CD4-positive, alpha-beta T cell treated with Interleukin-4 for 4 hours (primary cell): ENCODE measurements at places on chromosomes 6 and 20.

DNA sequence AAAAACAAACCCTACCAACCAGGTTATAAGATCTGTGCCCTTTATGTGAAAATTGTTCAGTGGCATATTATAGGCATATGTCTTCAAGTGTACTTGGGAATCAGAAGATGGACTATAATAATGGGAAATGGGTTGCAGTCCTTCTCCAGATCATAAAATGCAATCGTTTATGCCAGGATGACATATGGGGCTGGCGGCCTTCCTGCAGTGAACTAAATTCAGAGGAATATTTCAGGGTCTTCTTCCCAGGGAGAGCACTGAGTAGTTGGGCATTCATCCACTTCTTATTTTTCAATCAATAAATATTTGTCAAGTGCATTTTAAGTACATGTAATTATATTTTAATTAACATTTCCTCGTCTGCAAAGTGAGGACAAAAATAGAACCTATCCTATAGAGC is 176.2 kb upstream of the CNR1 start:
- DNase-seq = no peak

DNA sequence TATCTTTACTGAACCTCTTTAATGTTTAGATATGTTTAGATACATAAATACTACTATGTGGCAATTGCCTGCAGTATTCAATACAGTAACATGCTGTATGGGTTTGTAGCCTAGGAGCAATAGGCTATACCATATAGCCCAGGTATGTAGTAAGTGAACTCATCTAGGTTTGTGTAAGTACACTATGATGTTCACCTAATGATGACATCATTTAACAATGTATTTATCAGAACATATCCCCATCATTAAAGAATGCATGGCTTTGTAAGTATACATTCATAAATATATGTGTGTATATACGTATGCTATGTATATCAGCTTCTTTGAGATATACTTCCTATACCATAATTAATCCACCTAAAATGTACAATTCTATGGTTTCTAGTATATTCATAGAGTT is 631.2 kb upstream of the MAN1A1 start:
- DNase-seq = no peak

GRCh38 chr20:62567246-62568044 is 74.9 kb upstream of the SLCO4A1 start:
- no peak for DNase-seq

GRCh38 chr6:85236636-85237035 is 213.2 kb upstream of the NT5E start:
- no peak for DNase-seq

GRCh38 chr6:32166411-32167061 is 2.1 kb downstream of the EGFL8 start:
- no peak for DNase-seq

DNA sequence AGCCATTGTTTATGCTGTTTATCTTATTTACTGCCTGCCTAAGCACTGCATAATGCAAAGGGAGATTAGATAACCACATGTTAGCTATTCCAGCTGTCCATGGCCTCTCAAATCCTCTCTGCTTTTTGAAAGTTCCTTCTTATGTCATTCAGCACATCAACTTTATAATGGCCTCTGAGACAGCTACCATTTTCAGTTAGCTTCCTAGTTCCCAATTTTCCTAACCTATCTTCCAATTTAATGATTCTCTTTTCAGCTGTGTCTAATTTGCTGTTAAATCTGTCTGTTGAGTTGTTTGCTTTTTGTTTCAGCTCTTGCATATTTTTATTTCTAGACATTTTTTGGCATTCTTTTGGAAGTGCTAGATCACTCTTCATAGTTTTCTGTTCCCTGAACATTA is 173.4 kb upstream of the PLCB4 start:
- no peak for DNase-seq

DNA sequence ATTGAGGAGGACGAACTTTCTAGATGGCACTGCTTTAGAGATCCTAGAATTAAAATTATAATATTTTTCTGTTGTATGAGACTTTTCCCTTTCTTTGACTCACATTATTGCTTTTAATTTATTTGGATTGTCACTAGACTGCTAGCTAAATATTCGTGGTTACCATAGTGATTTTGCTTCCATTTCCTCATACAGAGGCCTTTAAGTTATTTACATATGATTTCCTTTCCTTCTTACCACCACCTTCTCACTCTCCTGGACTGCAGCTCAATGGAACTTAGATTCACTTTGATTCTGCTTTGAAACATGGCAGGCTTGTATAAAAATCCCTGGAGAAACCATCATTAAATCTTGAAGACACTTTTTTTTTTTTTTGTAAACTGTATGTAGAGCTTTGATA is 222.9 kb downstream of the LAMA2 start:
- DNase-seq = no peak

GRCh38 chr6:2503816-2504494 is 246.8 kb downstream of the MYLK4 start:
- DNase-seq = no peak

DNA sequence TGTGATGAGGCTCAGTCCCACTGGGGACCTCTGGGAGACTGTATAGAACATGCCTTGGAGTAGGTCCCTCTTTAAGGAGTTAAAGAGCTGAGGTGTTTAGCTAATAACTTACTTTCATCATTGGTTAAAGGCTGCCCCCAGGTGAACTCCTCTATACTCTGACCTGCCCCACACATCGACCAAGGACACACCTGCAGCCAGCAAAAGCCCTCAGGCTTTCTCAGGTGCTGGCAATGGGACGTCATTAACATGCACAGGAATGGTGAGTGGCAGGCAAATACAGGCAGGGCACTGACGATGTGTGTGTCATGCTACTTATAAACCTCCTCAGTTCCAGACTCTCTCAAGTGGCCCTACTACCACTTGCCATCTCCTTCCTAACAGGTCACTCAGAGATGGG is 366.4 kb downstream of the KIF16B start:
- no peak for DNase-seq

DNA sequence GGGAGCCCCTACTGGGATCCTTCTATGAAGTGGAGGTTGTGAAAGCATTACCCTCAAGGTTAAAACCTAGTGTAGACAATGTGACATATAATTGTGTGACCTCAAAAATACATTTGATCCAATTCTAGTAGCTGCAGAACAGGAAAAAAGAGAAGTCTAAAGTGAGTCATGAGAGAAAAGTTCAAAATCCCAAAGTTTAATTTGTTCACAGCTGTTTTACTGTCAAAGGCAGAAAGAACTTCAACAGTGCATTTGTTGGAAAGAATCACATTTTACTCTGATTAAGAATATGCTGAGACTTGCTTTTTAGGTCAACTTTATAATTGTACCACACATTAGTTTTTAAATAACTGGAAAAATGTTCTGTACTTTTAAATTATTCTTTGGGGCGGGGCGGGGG is 1027.4 kb upstream of the FLRT3 start:
- DNase-seq = no peak

GRCh38 chr6:26389349-26389894 is 6.5 kb downstream of the BTN2A2 start:
- no peak for DNase-seq

GRCh38 chr6:25576919-25577318 is 75.1 kb upstream of the SCGN start:
- DNase-seq = no peak

- no peak for DNase-seq
Measured at GRCh38 chr20:31664696-31665354, 27.1 kb downstream of the COX4I2 start.

- no peak for DNase-seq
Measured at GRCh38 chr20:36361406-36361805, 55.3 kb downstream of the DLGAP4 start.

- no peak for DNase-seq
Measured at GRCh38 chr20:15843777-15844176, 729.5 kb downstream of the KIF16B start.

- DNase-seq = no peak
Measured at GRCh38 chr20:14740380-14740779, 403.0 kb upstream of the FLRT3 start.

DNA sequence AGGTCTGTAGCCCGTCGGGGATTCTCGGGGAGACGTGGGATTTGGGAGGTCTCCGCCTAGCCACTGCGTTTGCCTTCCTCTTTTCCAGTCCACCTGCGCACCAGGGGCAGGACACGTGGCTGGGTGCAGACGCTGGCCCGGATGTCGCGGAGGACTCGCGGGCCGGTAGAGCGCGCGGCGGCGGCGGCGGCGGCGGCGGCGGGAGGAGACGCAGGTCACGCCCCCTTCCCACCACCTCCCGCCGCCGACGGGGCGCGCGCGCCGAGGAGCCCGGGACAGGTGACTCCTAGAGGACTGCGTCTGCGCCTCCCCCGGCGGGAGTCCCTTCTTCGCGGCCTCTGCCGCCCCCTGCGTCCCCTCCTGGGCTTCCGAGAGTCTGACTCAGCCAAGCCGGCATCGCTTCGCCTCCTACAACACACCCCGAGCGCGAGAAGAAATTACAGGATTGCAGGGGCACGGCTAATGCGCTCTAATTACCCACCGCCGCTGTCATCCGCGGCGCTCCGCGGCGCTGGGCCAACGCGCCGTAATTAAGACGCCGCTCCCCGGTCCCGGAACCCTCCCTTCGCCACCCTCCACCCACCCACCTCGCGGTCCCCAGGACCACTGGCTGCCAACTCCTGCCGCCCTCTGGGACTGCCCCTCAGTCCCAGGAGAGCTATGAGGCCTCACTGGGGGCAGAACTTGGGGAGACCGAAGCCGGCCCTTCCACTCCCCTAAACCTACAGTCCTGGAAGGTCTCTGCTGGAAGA is 124.5 kb downstream of the MRPL14 start:
- DNase-seq = peak; percentile 27

GRCh38 chr20:58321205-58321604 is 11.7 kb downstream of the RAB22A start:
- DNase-seq = no peak

DNA sequence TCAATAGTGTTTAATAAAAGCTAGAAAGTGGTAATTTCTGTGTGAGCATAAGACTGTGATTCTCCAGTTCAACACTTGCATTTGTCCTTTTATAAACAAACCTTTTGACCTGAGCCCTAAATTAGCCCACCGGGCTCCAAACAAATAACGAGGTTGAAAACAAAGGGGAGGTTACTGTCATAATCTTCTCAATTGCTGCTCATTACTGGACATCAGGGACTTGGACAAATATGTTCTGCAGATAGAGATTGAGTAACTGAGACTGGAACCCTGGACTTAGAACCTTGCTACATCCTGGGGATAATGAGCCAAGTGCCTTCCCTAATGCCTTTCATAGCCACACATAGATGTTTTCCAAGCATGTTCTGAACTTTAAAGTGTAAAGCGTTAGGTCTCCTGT is 84.2 kb upstream of the PCSK2 start:
- no peak for DNase-seq

DNA sequence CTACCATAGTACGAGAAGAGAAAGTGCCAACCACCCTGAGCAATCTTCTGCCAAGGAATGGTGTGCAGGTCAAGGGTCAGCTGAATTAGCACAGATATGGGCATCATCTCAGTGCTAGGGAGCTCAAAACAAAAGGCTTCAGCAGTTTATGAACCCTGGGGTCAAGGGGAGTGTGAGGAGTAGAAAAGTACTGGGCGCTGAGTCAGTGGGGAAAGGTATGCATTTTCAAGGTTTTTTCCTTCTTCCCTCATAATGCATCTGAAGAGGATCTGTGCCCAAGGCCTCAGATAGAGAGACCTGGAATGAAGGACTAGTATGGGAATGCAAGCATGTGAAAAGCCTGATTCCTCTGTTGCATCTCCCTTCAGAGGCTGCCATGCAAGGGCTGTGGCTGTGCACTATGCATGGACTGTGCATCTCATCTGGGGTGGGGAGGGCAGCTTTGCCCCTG is 81.7 kb downstream of the PERP start:
- DNase-seq = no peak

DNA sequence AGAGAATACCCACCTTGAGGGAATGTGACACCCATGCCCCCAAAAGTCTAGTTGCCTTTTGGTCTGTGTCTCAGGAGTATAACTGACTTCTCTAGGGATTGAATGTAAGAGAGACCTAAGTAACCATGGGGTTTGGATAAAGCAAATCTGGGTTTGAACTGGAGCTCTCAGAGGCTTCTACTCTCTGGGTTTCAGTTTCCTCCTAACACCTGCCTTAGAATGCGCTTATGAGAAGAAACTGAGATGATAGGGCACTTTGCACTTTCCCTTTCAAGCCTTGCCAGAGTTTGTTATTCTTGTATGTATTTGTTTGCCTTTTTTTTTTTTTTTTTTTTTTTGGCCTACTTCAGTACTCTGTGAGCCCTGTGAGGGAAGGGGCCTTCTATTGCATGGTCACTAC is 19.4 kb downstream of the SDHAF4 start:
- no peak for DNase-seq

DNA sequence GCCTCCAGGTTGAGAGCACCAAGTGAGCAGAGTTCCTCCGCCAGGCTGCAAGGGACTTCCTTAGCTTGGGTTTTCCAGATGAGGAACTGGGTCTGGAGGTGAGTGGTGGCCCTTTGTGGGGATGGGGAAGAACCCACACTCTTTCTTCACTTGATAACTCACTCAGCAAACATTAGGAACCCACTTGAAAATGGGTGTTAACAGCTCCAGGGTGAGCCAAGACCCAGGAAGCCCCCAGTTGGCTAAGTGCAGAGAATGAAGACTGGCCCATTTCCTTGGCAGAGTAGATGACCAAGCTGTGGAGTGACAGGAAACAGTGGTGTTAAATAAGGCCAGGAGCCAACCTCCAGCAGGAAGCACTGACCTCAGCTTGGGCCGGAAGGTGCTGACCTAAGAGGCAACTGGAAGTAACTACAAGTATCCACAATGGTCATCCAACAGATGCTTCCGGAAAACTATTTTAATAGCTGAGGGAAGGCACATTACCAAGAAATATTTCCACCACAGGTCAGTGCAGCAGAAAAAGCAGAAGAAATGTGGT is 22.7 kb downstream of the MRPL14 start:
- no peak for DNase-seq

DNA sequence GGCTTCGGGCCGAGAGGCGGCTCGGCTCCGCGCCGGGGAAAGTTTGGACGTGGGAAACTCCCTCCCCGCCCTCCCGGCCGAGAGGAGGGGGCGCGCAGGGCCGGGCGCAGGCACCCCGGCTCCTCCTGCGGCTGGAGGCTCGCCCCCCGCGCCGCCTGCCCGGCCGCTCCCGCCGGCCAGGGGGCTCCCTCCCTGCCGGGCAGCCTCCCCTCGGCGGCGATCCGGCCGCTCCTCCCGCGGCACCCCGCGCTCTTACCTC is 370 bp downstream of the CDH22 start:
- DNase-seq = no peak

DNA sequence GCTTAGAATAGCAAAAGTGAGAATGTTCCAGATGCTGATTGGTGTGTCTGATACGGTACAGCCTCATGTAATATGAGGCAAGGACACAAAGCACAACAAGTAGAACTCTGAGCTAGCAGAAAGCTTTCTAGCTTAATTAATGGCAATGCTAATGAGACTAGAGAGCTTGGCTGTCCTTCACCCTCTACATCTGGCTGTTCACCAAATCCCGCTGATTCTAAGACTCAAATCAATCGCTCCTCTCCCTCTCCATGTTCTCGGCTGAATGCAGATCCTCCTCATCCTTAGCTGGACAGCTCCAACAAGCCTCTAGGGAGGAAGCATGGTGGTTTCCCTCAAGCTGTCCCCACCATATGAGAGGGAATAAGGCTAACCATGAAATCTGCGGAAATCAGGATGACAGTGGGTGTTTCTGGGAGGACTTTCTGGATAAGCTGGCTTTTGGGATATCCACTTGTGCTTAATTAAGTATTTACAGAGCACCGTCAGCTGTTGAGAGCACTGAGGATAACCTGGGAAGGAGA is 128.9 kb downstream of the FOXC1 start:
- DNase-seq = no peak
